MM.1S (cell line): ENCODE measurements at places on chromosomes 5 and 9.

DNA sequence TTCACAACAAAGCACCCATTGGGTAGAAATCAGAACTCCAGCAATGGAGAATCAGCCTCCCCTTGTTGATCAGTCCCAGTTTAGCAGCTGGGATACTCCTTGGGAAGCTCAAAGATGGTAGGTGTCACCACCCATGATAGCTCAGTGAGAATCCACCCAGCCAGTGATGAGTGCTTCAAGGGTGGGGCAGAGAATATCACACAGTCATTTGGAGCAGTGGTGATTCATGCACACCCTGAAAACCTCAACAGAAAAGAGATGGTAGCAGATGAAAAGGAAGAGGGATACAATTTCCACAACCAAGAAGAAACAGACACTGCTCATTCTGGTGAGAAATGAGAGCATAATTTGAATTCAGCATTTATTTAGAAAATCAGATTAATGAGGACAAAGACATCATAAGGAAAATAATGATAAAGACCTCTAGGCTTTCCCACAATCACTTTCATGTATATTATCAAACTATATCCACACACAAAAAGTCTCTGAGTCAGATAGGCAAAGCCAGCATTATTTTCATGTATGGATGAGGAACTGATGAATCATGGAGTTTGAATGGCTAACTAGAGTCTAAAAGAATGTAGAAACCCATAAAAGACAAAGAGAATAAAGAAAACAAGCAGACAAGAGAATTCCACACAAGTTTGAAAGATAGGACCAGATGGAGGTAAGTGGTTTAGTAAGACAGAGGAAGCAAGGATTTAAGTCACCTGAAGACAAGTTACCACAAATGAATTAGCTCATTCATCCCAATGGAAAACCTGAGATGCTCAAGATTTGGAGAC, 82.9 kb downstream of the FEM1C start:
- DNase-seq = no peak

DNA sequence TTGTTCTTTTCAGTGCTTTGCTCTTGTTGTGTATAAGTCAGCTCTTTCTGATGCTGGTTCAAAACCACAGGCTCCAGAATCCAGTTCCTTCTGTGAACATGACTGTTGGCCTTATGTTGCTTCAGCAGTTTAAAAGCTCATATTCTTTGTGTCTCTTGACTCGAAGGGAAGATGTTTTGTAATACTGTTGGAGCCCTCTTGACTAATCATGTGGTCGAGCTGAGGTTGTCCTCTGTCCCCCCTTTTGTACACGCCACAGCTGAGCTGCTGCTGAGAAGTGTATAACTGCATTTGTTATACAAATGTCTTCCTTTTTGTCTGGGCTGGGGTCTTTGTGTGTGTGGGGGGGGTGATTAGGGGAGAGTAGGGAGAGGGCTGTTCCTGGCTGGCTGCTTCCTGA, 35.8 kb downstream of the SLC36A1 start:
- no peak for DNase-seq

DNA sequence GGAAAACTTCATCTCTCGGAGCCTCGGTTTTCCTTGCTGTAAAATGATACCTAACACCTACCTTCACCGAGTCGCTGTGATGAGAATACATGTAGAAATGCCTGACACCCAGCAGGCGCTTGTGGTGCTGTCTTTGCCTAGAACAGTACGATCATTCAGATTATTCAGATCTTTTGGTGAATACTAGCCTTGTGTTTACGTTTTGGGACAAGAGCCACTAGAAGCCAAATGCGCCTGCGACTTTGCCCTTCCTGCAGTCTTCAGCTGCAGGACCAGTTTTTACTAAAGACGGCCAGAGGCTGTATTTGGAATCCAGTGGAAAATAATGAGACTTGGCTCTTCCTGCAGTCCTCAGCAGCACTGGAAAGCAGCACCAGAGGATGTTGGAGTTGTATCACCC, 189.6 kb downstream of the TRIO start:
- DNase-seq = no peak

- DNase-seq = no peak
Measured at GRCh38 chr9:131008909-131009618, at the start of gene LAMC3. TSS of gene LAMC3 (plus strand) at chr9:131009174. CDS start at chr9:131009215, 41 bp downstream.

GRCh38 chr5:81768935-81769452, 18.1 kb upstream of the SSBP2 start:
- DNase-seq = peak; percentile 54

DNA sequence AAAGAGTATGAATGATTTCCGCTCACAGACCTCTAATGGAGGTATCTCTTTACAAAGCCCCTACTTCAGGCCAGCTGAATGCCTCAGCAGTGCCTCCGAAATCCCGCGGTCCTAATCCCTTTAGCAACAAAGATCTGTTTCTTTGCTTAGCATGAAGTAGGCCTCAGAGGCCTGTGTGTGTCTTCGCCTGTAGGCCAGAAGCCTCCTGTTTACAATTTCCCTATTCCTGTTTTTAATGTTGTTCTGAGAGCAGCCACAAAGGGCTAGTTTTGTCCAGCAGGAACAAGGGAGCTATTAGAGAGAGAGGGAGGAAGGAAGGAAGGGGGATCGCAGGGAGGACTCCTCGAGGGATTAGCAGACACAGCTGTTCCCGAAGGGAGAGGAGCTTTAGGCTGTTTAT, 166.4 kb upstream of the SPRY4 start:
- no peak for DNase-seq

DNA sequence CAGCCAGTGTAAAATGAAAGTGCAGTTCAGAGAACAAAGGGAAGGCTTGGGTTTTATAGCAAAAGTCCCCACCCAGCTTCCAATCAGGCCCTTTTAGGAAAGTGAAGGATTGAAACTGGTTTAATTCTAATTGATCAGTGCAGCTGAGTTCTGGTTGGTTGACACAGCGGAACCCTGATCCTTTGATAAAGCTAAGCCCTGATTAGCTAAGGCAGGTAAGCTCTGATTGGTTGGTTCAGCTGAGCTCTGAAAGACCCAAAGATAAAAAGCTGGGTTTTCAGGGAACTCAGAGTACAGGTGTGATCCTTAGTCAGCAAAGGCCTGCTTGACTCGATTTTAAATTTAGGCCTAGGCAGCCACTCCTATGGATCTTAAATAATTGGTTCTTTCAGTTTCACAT, 70.8 kb upstream of the PRRC1 start:
- peak; percentile 29 for DNase-seq

DNA sequence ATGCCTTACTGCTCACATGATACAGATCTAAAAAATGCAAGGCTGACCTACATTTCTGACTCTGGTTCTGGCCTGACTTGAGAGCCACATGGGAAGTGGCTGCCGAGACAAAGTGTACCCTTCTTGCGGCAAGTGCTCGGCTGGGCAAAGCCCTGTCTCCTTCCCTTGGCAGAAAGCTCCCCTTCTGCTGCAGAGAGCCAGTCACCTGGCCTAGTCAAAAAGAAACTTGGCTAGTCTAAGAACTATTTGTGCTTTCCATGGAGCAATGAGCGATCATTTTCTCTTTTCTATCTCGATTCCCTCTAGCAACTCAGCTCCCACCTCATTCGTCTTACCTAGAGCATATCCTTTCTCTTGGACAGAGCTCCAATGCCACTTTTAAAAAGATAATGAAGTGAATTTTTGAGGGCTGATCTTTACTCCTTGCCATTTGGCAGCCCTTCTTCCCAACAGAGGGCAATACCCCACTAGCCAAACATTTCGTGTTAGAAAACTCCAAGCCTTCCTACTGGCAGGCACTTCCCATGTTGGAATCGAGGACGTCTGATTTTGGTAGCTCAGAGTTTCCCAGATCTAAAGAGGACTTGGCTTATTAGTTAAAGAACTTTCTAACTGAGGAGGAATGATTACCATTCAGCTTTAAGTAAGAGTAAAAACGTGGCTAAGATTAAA, 108.1 kb upstream of the PRRC1 start:
- DNase-seq = no peak

- peak; percentile 98 for DNase-seq
Measured at GRCh38 chr5:56669534-56670483, 145.5 kb upstream of the MAP3K1 start.

GRCh38 chr5:142935014-142935413, 164.8 kb downstream of the ARHGAP26 start:
- no peak for DNase-seq

GRCh38 chr9:94557376-94557775, 2.5 kb downstream of the PCAT7 start:
- DNase-seq = no peak

DNA sequence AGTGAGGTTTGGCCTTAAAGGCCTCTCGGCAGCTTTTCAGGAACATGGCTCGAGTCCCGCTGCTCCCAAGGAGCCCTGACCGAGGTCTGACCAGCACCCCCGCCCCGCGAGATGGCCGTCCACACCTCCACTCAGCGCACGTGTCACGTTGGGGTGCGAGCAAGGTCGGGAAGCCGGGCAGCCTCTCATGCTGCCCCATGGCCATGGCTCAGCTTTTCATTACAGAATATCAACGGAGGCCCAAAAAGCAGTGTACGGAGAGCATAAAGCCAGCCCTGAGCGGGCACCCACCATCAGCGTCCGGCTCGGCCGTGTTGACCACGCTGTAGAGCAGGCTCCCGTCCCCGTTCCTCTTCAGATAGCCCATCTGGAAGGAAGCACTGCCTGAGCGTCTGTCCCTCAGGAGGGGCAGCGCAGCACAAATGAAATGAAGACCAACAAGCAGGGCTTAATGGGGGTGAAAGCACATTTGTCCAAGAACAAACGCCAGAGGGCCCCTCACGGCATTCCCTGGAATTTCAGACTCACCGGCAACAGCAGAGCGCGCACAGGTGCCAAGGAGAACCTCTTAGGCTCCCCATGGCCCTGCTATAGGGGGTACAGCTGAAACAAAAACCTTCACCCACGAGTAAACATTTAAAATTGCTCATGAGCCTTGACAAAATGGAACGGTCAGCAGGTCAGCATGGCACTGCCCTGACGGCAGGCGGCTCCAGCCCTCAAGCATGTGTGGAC, 11.6 kb downstream of the BRD9 start:
- DNase-seq = no peak

GRCh38 chr9:27765266-27766072, 192.2 kb upstream of the C9orf72 start:
- no peak for DNase-seq

- DNase-seq = no peak
Measured at GRCh38 chr5:52997424-52997823, 8.3 kb downstream of the ITGA2 start.

- no peak for DNase-seq
Measured at GRCh38 chr5:106699796-106700195, 970.9 kb downstream of the EFNA5 start.

DNA sequence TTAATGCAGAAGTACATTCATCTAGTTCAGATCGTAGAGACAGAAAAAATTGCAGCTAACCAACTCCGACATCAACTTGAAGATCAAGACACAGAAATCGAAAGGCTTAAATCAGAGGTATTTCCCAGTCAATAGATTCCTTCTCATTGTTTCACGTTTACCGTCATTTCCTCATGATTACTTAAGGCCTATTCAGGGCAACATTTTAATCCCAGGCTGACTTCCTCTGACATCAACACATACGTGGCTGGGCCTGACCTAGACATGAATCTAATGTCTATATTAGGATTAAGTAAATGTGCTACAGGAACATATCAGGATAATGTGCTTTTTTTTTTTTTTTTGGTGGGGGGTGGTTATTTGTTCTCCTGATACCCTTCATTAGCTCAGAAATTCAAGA, 107.9 kb downstream of the RASGRF2 start:
- DNase-seq = no peak

DNA sequence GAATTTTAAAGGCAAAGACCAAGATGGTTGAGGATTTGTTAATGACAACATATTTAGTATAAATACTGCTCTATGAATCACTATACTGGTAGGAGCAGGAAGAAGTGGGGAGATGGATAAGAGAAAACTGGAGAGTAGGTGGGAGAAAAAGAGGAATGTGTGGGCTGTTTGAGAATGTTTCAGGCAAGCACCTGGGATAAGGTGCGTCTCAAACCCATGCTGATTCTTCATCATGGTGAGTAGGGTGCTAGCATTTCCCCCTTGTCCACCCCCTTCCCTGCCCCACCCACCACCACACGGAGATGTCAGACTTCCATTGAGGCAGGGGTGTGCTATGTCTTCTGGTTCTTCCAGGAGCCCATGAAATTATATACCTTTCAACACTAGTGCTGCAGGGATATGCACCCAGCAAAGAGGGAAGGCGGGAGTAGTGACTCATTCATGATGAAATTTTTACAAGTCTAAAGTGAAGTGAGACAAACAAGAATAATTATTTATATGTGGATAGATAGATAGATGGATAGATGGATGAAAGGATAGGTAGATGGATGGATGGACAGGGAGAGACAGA, 54.3 kb downstream of the MTX3 start:
- no peak for DNase-seq

DNA sequence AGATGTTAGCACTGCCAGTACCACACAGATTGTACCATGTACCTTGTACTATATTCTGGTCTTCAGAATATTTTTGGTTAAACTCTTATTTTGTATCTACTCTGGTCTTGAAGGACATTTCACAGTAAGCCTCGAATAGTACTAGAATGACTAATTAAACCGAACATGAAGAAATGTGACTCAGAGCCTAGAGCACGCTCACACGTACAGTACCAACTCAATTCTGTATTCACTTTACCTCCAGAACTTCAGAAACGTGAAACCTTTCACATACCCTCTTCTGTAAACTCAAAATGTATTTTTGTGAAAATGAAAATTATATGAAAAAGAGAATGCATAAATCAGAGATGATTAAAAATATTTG, 112.8 kb downstream of the MVB12B start:
- no peak for DNase-seq

DNA sequence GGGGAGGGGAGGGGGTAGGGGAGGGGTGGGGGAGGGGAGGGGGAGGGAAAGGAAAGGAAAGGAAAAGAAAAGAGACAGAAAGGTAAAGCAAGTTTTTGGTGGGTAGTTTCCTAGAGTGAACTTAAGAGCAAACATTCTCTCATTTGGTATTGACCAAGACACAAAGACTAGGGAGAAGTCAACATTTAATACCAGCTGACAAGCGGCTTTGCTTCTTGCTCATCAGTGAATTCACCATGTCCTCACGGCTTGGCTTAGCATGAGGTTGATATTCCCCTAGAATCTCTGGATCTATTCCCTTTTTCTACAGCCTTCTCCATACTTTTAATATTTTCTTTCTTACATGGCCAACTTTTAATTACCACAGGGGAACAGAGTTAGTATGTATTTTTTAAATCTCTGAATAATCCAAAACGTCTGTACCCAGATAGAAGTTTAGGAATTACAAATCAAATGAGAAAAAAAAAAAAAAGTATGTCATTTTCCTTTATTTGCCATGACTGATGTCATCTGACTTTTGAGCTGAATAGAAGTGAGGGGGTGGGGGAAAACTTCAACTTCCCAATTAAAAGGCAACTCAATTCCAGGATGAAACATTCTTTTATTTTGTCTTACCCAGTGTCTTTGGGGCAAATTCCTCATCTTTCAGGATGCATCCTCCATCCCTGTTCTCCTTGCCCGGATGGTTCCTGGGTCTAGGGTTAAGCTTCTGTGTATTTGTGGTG, 40.1 kb upstream of the GLIS3 start:
- no peak for DNase-seq

GRCh38 chr5:73844165-73844564, 218.2 kb downstream of the ARHGEF28 start:
- no peak for DNase-seq
